ENCODE measurements at places on chromosomes 6 and 20.

DNA sequence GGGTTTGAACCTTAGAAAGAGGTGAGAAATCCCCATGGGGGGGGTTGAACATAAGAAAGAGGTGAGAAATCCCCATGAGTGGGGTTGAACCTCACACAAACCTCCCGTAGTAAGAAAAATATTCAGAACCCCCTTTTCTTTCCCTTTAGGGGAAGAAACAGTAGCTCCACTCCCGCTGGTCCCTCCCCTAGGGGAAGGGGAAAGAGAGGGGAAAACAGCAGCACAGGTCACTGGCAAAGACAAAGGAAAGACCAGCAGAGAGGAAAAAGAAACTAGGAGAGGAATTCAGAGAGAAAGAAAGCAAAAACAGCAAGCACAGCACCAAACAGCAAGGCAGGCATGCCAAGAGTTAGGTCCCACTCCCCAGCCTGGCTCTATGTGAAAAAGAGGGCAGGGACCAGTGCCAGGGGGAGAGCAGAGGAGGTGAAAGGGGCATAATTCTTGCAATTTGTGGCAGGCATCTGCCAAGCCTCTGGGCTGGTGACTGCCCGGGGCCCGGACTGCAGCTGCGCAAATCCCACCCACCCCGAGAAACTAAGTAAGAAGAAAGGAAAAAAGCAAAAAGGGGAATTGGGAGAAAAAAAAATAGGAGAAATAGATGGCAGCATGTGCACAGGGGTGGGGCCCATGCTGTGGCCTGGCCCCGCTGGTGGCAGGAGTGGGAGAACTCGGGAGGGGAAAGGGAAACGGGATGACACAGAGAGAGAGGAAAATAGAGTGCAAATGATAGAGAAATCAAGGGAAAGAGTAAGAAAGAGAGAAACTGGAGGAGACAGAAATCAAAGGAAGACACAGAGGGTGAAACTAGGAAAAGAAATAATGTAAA is 15.1 kb upstream of the GOPC start:
- DNase-seq: no peak

DNA sequence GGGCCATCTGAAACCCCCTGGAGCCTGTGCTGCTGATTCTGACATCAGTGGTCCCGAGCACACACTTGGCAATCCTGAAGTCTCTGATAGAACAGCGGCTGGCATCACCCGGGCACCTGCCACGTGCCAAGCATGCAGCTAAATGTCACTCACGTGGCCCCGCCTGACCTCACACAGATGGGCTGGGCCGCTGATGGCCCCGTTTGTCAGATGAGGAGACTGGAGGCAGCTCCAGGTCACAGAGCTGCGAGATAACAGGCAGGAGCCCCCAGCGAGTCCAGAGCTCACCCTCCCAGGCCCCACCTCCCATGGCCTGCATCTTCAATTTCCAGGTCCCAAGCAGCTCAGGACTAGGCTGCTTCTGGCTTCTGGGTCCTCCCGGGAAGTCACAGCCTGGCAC is 67.2 kb downstream of the YTHDF1 start:
- no peak for DNase-seq

GRCh38 chr6:37512400-37513011 is 12.8 kb upstream of the CCDC167 start:
- DNase-seq: no peak

DNA sequence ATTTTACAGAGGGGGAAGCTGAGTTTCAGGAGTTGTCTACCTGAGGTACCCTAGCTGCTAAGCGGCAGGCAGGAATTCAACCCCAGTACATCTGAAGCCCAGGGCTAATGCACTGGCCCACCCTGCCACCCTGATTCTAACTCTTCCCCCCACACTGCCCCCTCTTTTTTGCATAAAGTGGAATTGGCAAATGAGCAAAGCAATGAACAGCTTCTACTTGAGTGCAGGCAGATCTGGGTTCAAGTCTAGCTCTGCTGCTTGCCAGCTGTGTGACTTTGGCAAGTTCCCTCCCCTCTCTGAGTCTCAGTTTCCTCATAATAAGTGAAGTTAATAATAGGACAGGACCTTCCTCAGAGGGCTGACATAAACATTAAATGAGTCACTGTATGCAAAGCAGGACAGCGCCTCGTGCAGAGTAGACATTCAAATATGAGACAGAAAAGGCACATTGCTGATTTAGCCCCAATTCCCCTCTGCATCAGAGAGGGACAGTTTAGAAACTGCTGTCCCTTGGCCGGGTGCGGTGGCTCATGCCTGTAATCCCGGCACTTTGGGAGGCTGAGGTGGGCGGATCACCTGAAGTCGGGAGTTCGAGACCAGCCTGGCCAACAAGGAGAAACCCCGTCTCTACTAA is 4.7 kb downstream of the ADA start:
- DNase-seq: no peak

DNA sequence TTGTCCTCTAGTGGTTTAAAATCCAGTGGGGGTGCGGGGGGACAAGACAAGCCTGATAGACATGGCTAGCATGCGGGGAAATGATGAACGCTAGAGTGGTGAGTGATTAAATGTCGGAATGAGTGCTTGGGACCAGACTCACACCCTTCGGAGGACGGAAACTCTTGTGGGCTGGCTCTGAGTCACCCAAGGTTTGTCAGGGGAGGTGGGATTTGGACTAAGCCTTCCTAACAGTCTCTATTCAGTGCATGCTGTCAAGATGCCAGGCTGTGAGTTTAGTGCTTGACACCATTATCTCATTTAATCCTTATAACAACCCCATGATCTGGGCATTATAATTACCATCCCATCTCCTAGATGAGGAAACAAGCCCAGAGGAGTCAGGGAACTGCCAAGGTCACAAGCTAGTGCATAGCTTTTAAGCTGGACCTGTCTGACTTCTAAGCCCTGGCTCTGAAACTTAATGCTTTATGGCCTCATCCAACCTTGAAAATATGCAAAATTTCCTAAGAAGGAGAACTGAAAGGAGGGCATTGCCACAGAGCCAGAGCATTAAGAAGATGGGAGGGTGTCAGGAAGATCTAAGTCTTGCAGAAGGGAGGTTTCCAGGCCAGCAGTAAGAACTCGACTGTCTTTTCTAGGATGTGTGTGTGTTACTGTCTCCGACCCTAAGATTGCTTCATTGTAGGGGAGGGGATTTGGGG is 168.7 kb upstream of the LRFN2 start:
- no peak for DNase-seq

GRCh38 chr20:39799366-39799965 is 837.3 kb downstream of the DHX35 start:
- DNase-seq: no peak

DNA sequence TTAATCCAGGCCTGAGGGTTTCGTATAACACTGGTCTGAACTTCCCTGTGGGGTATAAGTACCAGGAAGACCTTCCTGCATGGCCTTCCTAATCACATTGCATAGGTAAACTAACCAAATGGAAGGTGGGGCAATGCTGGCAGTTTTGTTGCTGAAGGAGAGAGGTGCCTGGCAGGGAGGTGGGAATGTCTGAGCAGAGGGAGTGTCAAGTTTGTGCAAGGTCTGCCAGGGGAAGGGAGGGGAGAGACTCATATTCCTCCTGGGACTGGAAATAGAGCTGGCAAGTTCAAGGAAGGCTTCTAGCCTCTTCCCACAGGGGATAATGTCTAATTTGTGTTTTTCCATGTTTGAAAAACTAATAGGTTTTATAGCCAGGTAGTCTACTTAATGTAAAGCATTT is 70.6 kb downstream of the HDDC2 start:
- no peak for DNase-seq

DNA sequence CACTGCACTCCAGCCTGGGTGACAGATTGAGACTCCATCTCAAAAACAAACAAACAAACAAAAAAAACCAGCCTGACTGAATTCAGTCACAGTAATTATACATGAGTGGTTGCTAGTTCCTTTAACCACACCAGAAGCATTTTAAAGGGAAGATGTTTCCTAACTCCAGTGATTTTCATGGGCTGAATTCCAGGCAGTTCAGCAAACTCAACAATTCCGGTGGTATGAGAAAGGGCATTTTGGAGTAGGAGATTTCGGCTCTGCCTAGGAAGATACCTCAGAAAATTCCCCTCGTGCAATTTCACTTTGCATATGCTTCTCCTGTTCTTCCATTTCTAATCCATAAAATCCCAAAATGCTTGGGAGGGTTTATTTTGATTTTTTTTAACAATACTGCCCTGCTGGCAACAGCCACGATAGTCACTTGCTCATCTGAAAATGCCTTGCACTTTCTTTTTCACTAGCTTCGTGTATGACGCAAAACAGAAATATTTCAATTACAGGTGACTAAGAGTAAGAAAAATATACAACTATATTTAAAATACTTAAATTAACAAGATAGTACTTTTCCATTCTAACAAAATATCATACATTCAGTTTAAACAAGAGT is 48.3 kb upstream of the IPCEF1 start:
- DNase-seq: no peak

DNA sequence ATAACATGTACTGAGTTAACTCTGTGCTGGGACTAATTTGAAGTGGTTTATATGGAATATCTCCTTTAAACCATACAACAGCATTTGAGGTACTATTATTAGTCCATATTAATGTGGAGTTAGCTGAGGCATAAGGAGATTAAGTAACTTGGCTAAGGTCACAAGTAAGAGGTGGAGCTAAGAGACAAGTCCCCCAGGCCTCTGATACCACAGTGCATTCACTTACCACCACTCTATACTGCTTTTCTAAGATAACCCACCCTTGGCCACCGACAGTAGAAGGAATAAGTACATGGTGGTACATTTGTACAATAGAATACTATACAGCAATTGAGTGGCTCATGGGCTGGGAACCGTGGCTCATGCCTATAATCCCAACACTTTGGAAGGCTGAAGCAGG is 16.4 kb upstream of the TTPAL start:
- no peak for DNase-seq

GRCh38 chr6:132219901-132220300 is 181.4 kb downstream of the MOXD1 start:
- no peak for DNase-seq

DNA sequence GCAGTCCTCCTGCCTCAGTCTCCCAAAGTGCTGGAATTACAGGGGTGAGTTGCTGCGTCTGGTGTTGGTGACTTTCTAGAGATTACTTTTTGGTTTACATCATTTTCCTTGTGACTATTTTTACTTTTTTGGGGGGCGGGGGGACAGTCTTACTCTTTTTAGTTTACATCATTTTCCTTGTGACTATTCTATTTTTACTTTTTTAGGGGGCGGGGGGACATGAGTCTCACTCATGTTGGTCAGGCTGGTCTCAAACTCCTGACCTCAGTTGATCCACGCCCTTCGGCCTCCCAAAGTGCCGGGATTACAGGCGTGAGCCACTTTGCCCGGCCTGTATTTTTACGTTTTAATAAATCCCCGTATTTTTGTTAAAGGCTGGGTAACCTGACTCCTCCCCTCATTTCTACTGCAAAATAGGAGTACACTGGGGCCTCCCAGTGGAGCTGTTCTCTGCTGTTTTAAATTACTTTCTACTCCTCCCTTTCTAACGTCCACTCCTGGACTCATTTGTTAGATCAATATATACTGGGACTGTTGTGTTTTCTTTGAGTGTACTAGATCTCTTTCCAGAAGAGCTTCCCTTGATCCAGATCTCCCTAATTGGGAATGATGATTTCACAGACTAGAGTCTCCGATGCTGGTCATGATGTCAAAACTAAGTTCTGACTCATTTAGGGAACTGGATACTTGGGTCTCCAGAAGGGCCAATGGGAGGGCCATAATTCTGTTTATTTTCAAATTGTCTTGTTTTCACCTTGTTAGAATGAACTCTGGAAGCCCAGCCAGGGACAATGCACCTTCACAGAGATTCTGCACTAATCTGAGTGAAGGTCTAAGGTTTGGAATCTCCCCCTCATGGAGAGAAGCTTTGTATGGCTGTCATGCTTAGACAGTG is 9.2 kb downstream of the HSPA1B start:
- no peak for DNase-seq

DNA sequence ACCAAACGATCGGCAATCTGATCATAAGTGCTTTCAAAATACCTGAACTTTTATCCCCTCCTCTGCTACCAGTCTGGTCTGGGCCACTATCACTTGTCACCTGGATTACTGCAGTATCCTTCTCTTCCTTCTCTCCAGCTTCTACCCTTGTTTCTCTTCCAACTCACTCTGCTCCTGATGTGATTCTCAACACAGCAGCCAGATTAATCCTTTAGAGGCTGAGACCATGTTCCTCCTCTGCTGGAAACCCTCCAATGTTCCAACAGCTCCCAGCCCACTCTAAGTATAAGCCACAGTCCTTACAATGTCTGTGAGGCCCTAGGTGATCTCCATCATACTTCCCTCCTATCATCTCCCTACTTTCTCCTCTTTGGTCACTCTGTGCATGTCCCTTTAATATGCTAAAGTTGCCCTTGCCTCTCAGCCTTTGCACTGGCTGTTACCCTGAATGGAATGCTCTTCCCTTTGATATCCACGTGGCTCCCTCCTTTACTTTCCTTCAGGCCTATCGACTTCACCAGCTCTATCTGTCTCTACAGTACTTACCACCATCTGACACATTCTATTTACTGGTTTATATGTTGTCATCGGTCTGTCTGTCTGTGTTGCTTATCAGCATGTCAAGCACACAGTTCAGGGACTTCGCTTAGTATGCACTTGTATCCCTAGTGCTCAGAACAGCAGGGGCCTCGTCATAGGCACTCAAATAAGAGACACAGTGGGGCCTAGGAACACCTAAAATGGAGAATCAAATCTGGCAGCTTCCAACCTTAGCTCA is 35.0 kb upstream of the RNF24 start:
- no peak for DNase-seq

DNA sequence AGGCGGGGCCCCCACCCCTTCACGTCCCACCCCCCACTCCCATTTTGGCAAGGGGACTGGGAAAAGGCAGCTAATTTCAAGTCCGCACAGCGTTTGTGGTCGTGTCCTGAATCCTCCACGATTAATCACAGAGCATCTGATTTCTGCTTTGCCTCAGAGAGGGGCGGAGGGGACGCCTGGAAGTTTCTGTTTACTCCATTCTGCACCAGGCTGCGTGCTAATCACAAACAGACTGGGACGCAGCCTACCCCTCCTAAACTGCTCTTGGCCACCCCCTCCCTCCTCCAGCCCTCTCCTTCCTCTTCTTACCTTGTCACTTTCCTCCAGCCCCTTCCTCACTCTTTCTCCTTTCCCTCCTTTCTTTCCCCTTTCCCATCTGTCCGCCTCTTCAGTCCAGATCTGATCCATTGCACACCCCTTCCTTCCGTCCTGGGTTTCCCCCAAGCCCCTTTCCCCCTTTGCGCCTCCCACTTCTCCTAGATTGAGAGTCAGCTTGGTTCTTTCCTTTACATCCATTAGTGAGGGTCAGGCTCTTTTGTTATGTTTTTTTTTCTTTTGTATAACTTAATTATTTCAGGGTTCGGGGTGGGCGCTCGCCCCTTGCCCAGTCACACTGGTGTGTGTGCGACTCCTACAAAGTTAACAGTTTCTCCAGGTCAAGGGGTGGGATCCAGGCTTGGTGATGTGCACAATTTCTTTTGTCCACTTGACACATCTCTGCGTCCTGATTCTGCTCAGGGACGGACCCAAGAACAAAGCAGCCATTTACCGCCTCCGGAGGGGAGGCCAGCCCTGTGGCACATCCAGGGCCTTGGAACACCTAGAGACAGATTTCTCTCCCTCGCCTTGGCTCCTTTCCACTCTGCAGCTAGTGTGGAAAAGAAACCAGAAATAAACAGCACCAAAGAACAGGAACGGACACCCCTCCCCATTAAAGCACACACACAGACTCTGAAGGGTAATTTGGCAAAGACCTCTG is 520 bp upstream of the RIPOR3 start:
- DNase-seq: no peak

Measured in HuH-7 (cell line).